A673 (cell line): ENCODE measurements at places on chromosomes 13 and 19. TPM values are rescaled to one million over a fixed set of nuclear protein-coding genes. Genes with fewer than 3 reads are reported as not detected.

DNA sequence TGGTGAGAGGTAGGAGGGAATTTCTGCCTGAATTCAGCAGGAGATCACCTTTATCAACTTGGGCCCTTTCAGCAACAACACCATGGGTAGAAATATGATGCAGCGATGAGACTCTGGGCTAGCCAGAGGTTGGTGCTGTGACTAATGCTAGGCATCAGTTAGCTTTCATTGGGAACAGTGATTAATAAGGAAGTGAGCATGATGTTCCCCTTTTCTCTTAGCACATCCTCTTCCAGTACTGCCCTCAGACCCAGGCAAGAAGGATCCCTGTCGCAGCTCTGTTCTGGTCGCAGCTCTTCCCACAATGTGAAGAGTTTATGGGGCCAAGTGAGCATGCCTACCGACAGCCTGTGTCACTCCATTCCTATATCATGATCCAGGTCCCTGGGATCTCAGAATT lies 100.5 kb downstream of the FLT1 start:
- DNase-seq = no peak

CPB2 gene
- 5.0 and 5.5 TPM in 2 replicates for total RNA-seq

DNA sequence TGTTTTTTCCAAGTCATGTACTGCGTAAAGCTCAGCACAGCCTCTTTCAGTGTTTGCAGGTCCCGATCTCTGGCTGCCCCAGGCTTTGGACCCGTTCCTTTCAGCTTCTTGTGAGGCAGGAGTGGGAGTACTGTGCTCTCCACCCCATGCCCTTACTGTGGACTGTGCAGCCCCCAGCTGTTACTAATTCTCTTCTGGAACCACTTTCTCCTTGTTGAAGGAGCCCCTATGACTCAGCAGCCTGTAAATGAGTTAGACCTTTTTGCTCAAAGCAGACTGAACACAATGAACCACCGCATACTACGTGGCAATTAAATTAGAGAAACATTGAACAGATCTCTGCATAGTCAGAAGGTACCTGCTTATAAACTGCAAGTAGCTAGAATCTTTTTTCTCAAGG lies 39.0 kb downstream of the SERTM1 start:
- DNase-seq = peak; percentile 64

- DNase-seq = no peak
Observed at GRCh38 chr13:97005625-97006262, 11.5 kb upstream of the OXGR1 start.

DNA sequence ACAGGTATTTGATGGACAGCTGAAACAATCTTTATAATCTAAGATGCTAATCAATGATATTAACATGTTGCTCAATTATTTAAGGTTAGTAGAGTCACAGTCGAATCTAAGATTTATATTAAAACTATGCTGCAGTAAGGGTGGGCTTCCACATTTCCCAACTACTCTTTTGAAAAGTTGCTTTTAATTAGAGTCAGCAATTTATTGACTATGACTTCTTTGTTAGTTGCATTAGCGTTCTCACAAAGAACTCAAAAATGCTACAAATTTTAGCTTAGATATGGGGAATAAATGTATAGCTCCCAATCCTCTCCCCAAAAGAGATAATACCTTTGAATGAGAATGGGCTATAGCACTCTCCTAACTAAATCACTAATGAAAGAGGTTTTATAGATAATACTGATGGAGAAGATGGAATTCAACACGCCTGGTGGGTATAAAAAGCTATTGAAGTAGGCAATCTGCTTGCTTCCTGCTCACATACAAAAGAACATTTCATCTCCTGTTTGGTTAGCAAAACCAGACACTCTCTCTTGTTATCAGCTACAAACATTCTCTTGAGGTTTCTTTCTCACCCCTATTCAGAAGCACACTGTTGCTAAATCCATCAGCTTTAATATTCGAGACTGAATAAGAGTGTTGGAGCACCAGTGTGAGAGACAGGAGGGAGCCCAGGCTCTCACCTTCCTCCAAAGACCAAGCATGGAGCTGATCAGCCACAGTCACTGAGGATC lies 2.4 kb upstream of the FLT1 start:
- DNase-seq = no peak

LDLR gene
- 162 and 175 TPM in 2 replicates for total RNA-seq
